A549 treated with DMSO at 1 μM for 4 hours (cell line): ENCODE measurements at places on chromosomes 7 and 10. TPM values are rescaled to one million over a fixed set of nuclear protein-coding genes. Genes with fewer than 3 reads are reported as not detected.

The UNC5B gene
- total RNA-seq: 0.57 to 0.87 TPM (median 0.71 TPM) in 5 replicates

The SEMA3C gene
- 46.4 to 76.0 TPM (median 61.3 TPM) in 5 replicates for total RNA-seq

The LRMDA gene
- 3.0 to 4.2 TPM (median 3.9 TPM) in 5 replicates for total RNA-seq

The GRM3 gene
- total RNA-seq: not detected in 5 replicates

The DRGX gene
- 0.03 to 0.07 TPM (median 0.06 TPM) in 3 of 5 replicates, not detected in the others for total RNA-seq
